HCT116 (cell line): ENCODE measurements at places on chromosomes 4 and X. TPM values are rescaled to one million over a fixed set of nuclear protein-coding genes. Genes with fewer than 3 reads are reported as not detected.

- DNase-seq, result no peak
Observed at GRCh38 chr4:76738086-76738931, 159.6 kb downstream of the SOWAHB start.

GRCh38 chr4:8435656-8436121 is 4.8 kb downstream of the ACOX3 start:
- DNase-seq, result no peak

- DNase-seq, result no peak
Observed at GRCh38 chrX:111511477-111511876, at the start of gene SERTM2. TSS of gene SERTM2 (plus strand) at chrX:111511645. CDS start at chrX:111518858, 7,213 bp downstream.

- no peak for DNase-seq
Observed at GRCh38 chr4:159563257-159563656, 460.4 kb downstream of the RAPGEF2 start.

DNA sequence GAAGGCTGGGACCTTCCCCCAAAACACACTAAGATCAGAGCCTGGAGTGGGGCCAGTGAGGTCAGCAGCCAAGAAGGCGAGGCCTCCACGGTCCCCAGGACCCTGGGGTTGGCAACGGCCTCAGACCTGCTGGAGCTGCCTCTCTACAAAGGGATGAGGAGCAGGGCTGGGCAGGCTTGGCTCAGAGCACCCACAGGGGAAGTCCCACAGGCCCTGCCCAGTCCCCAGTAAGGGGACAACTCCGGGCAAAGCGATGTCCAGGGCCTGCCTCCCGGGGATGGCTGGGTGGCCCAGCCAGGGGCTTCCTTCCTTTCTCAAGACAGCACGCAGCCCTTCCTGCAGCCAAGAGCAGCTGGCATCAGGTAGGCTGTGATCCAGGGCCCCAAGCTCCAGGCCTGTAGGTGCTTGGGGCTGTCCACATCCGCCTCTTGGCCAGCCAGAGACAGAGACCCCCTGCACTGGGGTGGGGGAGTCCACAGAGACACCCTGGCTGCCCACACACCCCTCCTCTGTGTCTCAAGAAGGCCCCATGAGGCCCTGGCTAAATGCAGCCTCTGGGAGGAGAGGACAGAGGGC is 5.7 kb downstream of the MXD4 start:
- no peak for DNase-seq

DNA sequence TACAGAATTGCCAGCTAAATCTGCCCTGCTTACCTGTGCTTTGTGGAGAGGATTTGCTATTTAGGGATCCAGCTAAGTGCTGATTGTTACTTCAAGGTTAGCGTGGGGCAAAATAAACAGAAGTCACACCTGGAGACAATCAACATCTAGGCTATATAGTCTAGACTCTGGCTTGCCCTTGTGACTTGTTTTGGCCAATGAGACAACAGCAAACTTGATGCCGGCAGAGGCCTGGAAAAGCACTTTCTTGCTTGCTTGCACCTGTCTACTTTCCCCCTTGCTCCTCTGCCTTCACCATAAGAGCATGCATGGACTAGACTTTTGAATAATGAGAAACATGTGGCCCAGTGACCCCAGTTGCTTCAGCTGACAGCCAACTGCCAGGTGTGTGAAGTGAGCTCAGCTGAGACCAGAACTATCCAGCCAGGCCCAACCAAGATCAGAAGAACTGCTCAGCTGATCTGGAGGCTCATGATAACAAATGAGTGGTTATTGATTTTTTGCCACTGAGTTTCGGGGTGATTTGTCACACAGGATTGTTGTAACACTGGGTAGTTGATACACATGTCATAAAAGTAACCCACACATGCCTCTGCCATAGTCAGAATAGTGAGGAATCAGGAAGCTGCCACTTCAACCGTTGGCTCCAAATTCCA is 164.4 kb downstream of the RBMX2 start:
- no peak for DNase-seq

GRCh38 chr4:130125467-130125866 is 1029.5 kb downstream of the C4orf33 start:
- no peak for DNase-seq

DNA sequence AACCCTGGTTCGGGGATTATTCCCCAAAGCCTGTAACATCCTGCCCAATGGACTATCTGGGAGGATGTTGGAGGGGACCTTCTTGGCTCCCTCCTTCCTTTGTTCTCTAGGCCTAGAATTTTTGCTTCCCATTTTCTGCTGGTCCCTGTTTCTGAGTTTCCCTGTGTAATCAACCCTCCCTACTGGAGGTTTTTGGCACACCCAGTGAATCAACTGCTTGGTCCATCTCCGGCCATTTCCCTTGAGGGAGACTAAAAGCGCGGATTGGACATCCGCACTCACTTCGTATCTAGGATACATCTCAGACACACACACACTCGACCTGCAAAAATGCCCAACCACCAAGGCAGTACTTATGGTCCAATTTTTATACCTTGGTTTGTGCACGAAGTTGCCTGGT is 108.2 kb upstream of the MAGEE2 start:
- DNase-seq, result no peak

DNA sequence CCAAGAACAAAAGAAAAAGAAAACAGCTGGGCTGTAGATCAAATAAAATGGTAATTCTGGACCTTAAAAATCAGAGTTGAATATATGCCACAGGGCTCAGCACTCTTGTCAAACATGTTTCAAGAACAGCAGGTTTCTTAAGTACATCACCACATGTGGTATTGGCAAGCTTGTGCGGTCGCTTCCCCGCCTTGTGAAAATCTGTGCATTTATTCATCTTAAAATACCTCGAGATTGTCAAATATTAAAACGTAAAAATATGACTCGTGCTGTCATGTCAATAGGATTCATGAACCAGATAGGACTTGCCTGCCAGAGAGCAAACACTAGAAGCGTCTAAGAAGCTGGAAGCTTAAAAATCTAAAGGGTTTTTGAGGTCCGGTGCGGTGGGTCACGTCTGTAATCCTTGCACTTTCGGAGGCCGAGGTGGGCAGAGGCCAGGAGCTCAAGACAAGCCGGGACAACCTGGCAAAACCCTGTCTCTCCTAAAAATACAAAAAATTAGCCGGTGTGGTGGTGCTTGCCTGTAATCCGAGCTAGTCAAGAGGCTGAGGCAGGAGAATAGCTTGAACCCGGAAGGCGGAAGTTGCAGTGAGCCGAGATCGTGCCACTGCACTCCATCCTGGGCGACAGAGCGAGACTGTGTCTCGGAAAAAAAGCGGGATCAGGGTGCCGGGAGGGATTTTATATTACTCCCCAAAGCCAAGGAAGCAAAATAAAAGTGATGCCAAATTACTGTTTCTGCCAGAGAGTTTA is 40.2 kb upstream of the TMEM154 start:
- DNase-seq, result no peak

- DNase-seq, result no peak
Observed at GRCh38 chr4:179097741-179098140, 1655.5 kb upstream of the AGA start.

GRCh38 chr4:140427106-140427918 is at the start of gene CLGN:
TSS of gene CLGN (minus strand) at chr4:140427648. CDS start at chr4:140413078, 14,570 bp downstream.
- peak; percentile 45 for DNase-seq

GRCh38 chr4:13992975-13993520 is 365.5 kb upstream of the BOD1L1 start:
- DNase-seq, result no peak

DNA sequence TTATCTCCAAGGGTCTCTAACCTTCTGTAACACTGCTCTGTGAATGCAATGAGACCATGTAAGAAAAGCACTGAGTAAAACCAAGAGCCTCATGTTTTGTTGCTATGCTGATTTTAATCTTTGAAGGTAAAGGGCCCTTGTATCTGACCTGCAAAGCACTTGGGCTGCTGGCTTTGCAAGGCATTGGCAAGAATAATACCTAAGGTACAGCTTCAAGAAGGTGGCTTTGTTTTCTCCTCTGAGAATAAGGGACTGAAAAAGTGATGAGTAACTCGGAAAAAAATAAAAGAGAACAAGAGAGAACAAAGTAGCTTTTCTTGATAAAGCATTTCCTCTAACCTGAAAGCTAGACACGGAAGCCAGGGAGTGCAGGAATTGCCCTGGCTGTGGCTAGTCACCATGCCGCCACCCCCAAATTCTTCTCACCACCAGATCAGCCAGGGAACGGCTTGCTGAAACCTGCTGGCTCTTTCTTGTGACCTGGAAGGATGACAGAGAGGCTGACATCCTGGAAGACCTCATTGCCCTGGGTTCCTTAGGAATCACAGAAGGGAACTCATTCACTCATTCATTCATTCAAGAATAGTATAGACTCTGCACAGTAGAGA is 41.8 kb upstream of the HS3ST1 start:
- DNase-seq, result no peak

DNA sequence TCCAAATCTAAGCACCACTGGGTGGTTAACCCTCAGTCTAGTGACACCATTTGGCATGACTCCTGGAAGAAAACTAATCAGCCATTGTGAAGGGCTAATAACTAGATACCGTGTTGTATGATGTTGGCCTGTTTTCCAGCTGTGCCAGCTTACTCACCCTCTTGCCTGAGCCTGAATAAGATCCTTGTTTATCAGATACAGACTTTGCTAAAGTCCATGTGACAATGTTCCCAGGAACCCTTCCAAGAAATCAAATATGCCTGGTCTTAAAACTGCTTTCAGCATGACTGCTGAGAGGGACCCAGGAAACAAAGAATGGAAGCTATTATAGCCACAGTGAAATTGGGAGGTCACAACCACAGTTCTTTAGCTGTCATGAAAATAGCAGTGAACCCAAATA is 640.8 kb upstream of the INTU start:
- no peak for DNase-seq

- DNase-seq, result no peak
Observed at GRCh38 chrX:7889135-7889534, 38.1 kb downstream of the PNPLA4 start.

GRCh38 chr4:38415682-38416081 is 248.3 kb upstream of the KLF3 start:
- DNase-seq, result no peak

DNA sequence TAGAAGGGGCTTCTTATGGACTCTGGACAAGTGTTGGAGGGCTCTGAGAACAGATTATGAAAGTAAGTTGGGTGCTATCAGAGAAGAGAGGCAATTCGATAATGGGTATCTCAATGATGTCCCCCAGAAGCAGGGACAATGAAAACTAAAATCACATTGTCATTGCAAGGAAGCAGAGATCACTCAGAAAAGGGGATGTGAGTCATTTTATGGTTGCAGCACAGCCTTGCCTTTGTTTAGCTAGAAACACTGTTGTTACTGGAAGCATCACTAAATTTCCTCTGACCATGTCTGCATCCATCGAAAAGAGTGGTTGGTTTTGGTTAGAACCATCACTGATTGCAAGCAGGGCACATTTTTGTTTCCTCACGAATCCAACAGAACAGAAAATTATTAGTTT is 246.8 kb upstream of the NWD2 start:
- DNase-seq, result no peak

- no peak for DNase-seq
Observed at GRCh38 chrX:22689290-22689689, 310.5 kb upstream of the DDX53 start.

GRCh38 chr4:143692241-143692640 is 8.2 kb downstream of the FREM3 start:
- no peak for DNase-seq

DNA sequence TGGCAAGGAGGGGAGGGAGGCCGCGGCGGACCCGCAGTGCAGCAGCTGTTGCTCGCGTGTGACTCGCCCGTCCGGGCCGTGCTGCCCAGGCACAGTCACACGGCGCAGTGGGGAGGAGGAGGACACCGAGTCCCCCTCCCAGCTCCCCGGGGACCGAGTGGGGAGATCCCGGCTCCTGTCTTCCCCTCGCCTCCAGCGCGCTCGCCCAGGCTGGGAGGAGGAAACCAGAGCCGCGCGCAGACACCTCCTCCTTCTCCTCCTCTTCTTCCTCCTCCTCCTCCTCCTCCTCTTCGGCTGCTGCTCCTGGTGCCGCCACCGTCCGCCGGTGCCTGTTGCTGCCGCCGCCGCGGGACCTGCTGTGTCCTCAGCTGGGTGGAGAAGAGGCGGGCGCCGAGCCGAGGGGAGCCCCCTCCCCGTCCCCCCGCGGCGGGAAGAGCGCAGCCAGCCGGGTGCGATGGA is at the start of gene TBC1D1:
TBC1D1 (plus strand) TSS at position 284 of the 459 bp plus-strand sequence. CDS start 11,012 bp downstream, outside the sequence.
- no peak for DNase-seq

DNA sequence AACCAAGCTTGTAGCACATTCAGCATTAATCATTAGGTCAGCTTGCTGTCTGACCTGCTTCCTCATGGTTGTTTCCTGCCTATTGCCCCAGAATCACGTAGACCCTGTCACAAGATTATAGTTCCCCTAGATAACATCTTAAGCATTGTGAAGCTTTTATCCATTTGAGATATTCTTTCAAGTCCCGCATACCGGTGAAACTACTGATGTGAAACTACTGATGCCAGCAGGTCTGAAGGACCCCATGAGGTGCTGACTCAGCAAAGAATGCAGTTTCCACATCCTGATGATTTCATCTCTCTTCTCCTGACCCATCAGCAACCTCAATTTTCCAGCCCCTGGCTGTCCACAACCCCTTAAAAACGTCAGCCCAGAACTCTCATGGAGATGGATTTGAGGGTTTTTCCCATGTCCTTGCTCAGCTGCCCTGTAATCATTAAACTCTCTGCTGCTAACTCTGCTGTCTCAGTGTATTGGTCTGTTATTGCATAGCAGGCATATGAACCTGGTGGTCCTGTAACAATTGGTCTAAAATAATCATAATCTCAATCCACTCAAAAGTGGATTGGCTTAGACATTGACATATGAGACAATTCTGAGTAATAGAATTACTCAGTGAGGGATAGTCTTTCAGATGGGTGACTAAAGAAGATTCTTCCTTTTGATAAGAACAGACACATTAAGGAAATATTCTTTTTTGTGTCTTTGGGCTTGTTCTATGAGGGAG is 26.3 kb upstream of the UBA6 start:
- DNase-seq, result no peak

- DNase-seq, result no peak
Observed at GRCh38 chr4:54227256-54228055, 1.6 kb upstream of the PDGFRA start.

DNA sequence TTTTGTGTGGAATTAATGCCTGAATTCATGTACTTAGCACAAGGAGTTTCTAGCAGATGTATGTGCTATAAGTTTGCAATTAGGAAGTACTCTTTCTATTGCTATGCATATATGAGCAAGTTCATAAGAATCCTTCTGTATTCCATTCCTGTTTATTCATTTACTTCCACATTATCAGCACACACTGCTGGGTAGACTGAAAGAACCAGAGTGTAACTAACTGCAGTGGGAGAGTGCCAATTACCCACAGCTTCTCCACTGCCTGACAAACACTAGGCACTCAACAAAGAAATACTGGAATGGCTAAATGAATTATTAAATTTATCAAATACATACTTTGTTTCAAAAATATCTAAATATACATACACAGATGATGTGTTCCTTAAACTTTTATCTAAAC is 219.6 kb downstream of the CAMK2D start:
- no peak for DNase-seq

GRCh38 chr4:189185810-189186432 is 754.8 kb upstream of the FRG1 start:
- DNase-seq, result no peak

DNA sequence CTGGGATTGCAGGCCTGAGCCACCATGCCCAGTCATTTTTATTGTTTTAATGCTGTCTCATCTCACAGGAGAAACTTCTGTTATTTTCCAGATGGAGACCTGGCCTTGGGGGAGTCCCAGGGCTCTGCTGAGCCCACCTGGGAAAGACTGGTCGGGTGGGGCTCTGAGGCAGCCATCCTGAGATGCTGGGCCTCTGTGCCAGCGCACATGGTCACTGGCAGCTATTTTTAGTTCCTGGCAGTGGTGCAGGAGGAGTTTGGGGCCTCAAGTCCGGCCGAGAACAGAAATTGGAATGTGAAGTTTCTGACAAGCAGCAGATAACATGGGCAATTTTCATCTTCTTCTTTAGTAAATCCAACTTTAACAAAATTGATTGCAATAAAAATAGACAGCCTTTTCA is 44.5 kb downstream of the SORCS2 start:
- DNase-seq, result no peak

Gene TEX11
- 0.10 TPM for total RNA-seq

Gene FAM199X
- 21.1 TPM for total RNA-seq

Gene GAGE12J
- total RNA-seq, result not detected

Gene P2RY8
- total RNA-seq, result 0.44 TPM
